Stimulated activated CD4-positive, alpha-beta T cell treated with anti-CD3 and anti-CD28 coated beads, Interleukin-1b, Interleukin-23, amount 100 ng/mL, for 48 hours (primary cell): ENCODE measurements at places on chromosomes 16 and 17.

DNA sequence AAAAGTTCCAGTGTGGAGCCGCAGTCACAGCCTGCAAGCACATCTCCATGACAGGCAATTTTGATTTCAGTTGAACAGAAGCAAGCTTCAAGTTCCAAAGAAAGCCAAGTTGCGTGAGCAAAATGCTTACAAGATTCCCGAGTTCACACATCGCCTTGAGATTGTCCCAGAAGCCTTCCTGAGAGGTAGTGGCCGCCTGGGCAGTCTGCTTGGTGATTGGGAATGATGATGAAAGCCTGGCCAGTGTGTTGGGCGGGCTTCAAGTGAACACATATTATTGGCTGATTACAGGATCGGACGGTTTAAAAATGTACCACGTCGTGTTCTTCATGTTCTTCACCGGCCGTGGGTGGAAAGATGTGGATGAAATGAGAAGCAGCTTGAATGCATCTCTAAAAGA lies 185.5 kb downstream of the FOXL1 start:
- no peak for DNase-seq

DNA sequence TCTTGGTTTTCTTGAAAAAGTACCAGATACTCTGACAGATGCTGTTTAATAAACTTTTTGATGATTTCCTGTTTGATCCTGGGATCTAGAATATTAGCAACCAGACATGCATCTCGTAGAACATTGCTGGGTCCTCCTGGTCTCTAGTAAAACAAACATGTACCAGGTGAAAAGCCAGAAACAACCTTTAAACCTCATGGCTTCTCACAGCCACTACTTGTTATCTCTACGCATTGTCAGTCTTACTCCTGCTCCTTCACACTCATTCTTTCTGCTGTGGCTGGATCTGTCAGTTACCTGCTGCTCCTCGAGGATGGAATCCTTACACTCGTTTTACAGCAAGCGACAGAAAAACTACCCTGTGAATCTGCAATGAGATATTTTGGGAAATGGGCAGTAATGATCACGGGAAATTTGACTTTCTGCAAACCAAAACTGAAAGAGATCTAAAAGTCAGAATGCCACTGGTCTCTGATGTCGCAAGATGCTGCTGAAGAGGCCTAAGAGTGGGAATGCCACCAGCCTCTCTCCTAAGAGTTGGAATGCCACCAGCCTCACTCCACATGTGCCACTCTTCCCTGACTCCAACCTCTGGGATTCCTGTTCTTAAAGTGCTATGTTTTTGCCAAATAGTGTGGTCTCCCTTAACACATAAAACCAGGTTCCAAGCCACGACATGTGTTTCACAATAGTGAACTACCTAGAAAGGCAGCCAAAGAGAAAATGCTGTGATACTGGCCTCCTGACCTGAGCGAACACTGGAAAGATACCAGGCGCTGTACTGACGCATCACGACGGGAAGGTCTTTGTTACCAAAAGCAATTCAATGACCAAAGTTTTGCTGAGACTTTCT lies 86.3 kb downstream of the VPS53 start:
- no peak for DNase-seq

DNA sequence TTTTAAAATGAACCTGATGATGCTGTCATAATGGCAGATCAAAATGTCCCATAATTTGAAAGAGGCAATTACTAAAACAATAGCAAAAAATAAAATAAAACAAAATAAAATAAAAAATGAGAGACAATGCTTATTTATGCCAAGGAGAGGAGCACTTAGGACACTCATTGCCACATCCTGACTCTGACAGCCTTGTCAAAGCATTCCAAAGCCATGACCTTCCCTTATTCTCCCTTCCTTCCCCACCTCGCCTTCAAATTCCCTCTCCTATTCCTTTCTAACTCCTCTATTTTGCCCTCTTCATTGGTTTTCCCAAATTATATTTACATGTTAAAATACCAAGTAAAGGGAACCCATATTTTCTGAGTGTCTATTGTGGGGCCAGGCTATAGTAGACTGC lies 220.0 kb downstream of the CDH13 start:
- DNase-seq: no peak

DNA sequence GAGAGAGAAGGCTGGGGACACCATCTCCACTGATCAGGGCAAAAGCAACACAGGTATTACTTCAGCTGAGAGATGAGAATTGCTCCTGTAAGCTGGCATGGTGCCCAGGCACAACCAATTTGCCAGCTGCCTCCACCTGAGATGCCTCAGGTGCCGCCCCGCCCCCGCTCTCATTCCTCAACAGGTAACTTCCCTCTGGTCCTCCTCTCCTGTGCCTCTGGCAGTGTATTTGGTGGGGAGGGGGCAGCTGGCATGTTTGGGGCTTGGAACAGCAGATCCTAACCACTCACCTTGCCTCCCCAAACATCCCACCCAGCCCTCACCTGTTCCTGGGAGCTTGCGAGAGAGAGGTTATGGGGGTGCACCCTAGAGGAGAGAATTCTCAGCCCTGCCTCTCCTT lies 2.9 kb upstream of the SRCIN1 start:
- no peak for DNase-seq
